ENCODE measurements at places on chromosomes 7 and 10. TPM values are rescaled to one million over a fixed set of nuclear protein-coding genes. Genes with fewer than 3 reads are reported as not detected.

Gene CDC14C
- total RNA-seq = not detected

Gene FOXI2
- total RNA-seq = not detected

Gene ANKRD30A
- total RNA-seq = not detected

Gene CCDC7
- 8.7 TPM for total RNA-seq

Gene PRKAR2B
- 23.4 TPM for total RNA-seq

Gene GARS1
- total RNA-seq = 370 TPM

Gene CYP3A5
- 4.8 TPM for total RNA-seq

Gene PAPSS2
- total RNA-seq = 77.7 TPM

Gene DMTF1
- 94.6 TPM for total RNA-seq

Gene TMEM236
- total RNA-seq = 0.11 TPM

Gene AMPH
- 1.5 TPM for total RNA-seq

Gene CREB5
- total RNA-seq = 2.5 TPM

Gene EGR2
- 1.6 TPM for total RNA-seq

Gene SPDYE2B
- total RNA-seq = not detected

Gene FAM237B
- total RNA-seq = 0.22 TPM

Gene CPN1
- not detected for total RNA-seq

Gene COL1A2
- total RNA-seq = 1,878 TPM

Gene CUBN
- total RNA-seq = 0.87 TPM

Gene SPDYE8
- not detected for total RNA-seq

Gene HPS1
- 25.1 TPM for total RNA-seq

Gene SMO
- total RNA-seq = 29.2 TPM

Gene C7orf57
- total RNA-seq = not detected

Gene DDC
- not detected for total RNA-seq

Gene CYP2C8
- total RNA-seq = not detected

Gene FAM13C
- 0.50 TPM for total RNA-seq

Gene PPA1
- total RNA-seq = 241 TPM

Gene C10orf62
- 0.11 TPM for total RNA-seq

Gene ZCWPW1
- total RNA-seq = 1.4 TPM

Gene STAG3
- 1.00 TPM for total RNA-seq

Gene NEURL1
- total RNA-seq = 1.00 TPM

Gene PLAC9
- 1.9 TPM for total RNA-seq

Gene MRLN
- not detected for total RNA-seq

Gene MBL2
- not detected for total RNA-seq

Gene KAZALD1
- total RNA-seq = 6.2 TPM

Gene MSRB2
- 16.7 TPM for total RNA-seq

Gene PIP
- not detected for total RNA-seq

Gene HOXA3
- 1.2 TPM for total RNA-seq
